ENCODE measurements at places on chromosomes 11 and 22.

DNA sequence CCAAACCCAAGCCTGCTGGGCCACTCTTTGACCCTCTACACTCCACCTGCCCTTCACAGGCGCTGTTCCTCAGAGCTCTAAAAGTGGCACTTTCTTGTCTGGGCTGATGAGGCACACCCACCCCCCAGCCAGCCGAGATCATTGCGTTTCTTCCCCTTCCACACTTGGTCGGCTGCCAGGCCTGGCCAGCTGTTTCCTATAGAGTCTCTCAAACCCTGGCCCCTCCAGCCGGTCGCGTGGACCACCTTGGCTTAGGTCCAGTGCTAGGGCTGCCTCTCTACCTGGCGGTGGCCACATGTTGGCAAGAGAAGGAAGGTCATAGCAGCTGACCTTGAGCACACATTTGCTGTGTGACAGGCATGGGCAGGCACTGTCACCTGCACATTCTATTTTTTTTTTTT lies 60.6 kb downstream of the PPP6R2 start:
- peak; percentile 68 for DNase-seq

- DNase-seq, result no peak
Observed at GRCh38 chr11:113363996-113364641, 23.5 kb upstream of the ANKK1 start.

DNA sequence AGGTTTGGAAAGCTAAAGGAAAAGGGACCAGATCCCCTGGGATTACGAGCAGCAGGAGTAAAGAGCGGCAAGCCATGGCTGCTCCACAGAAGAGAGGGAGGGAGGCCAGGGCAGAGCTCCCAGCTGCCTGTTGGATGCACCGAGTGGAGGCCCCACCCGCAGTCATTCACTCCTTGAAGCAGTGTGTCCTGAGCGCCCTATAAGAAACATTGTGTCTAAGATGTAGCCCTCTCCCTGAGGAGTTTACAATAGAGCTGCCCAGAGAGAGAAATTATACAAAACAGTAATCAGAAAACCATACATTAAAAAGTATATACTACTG lies 54.7 kb upstream of the CSNK2A3 start:
- DNase-seq, result no peak

GRCh38 chr11:8164746-8165145 lies 4.1 kb downstream of the RIC3 start:
- no peak for DNase-seq

GRCh38 chr22:44870021-44870420 lies 117.6 kb downstream of the ARHGAP8 start:
- DNase-seq, result no peak

- DNase-seq, result no peak
Observed at GRCh38 chr11:8372641-8373381, 109.1 kb upstream of the LMO1 start.

DNA sequence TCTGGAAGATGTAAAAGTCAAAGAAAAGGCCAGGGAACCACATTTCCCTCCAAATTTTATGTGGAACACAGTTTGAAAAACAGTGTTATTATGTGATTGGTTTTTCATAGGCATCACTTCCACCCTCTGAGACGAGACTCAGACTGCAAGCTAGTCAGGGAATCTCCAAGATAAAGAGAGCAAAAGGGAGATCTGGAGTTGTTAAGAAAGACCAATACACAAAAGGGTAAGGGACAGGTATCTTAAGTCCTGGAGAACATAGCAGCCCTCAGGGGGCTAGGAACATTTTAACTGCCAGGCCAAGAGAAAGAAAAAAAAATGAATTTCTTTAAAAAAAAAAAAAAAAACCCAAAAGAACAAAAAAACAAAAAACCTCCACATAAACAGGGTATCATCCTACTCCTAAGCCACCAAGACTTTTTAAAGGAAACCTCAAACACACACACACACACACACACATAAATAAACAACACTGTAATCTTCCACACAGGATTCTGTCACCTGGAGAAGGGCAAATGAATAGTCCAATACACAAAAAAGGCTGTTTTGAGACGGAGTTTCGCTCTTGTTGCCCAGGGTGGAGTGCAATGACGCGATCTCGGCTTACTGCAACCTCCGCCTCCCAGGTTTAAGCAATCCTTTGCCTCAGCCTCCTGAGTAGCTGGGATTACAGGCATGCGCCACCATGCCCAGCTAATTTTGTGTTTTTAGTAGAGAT lies 44.5 kb downstream of the CELF1 start:
- no peak for DNase-seq

GRCh38 chr11:128481135-128481534 lies 106.2 kb downstream of the ETS1 start:
- no peak for DNase-seq

- no peak for DNase-seq
Observed at GRCh38 chr22:29207562-29208501, 2.1 kb downstream of the EMID1 start.

DNA sequence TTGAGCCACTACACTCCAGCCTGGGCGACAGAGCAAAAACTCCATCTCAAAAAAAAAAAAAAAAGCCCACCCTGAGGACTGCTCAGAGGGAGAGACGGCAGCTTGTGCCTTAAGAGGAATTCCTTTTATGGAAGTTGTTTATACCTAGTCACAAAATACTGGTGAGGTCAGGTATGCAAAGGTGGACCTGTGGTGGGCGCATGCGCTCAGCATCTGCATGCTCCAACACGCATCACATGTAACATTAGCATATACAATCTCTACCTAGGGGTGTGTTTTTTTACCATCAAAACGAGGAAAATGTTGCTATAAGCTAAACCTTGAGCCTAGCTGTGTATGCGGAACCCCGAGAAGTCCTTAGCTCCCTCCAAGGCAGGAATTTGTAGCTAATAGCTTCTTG lies 6.8 kb upstream of the SART1 start:
- DNase-seq, result no peak

DNA sequence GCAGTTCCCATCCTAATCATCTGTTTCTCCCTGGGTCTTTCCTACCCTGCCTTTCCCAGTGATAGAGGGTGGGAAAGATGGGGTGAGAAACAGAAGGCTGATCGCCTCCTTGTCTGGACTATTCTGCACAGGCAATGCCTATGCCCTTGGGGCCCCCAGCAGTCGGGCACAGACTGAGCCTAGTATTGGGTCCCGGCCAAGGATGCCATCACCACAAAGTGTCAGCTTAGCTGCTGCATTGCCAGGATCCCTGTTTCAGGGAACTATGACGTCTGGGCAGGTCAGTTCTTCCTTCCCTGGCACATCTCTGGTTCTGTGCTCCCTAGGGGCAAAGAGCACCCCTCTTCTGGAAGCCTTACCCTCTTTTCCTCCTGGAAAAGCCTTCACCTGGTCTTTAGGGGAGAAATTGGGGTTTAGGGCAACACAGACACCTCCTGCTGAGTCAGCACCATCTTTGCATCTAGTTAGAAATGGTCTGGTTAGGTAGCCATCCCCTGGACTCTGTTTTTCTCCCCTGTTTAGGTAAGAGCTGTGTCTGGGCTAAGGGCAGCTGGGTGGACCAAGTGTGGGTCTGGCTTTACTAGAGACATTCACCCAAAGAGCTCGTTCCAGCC lies 2.1 kb downstream of the ADAMTS8 start:
- DNase-seq, result no peak

DNA sequence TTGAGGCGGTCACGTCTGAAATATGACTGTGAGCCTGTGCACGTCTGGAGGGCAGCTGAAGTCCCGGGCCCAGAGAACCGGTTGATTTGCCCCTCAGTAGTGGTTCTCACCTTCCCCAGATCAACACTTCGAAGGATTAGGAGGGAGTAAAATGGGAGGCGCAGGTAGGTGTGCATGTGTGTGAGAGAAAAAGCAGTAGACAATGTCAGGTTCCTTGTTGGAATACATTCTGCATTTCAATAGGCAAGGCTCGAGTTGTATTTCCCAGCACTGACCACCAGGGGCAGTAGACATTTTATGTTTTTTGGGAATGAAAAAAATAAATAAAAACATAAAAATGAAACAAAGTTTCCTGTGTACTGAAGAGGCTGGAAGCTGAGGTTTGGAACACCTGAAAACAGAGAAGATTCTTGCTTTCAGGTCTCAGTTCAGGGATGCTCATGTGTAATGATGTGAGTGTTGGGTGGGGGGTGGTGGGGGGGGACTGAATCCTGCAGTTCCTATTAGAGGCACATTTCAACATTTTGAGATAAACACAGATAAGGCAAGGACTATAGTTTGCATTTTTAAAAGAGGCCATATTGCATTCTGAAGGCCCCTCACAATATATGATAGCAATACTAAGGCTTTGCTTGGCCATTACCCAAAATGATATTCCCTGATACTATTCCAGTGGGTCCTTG lies 333.9 kb downstream of the CADM1 start:
- peak; percentile 53 for DNase-seq

- DNase-seq, result no peak
Observed at GRCh38 chr11:11430431-11430830, 77.4 kb upstream of the CSNK2A3 start.

DNA sequence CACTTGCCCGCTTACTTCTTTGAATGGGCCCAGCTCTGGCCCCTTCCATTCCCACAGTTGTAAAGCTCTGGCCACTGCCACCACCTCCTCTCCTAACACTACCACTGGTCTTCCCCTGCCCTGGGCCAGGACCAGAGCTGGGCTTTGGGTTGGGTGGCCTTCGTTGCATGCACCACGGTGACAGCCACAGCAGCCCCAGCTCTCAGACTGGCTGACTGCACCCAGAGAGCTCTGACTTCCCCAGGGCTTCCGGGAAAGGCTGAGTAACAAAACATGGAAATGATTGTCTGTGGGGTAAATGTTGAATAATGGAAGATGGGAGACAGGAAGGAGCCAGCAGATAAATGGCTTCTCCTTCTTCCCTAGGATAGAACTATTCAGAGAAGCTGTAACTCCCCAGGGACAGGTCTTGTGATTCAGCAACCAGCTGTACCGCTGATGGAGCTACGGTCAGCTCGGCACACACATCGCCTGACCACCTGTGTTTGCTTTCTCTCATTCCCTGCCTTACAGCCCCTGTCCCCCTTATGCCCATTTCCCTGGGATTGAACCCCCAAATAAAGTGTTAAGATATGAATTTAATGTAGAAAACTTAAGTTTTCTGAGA lies 27.6 kb downstream of the SCN4B start:
- DNase-seq, result no peak

DNA sequence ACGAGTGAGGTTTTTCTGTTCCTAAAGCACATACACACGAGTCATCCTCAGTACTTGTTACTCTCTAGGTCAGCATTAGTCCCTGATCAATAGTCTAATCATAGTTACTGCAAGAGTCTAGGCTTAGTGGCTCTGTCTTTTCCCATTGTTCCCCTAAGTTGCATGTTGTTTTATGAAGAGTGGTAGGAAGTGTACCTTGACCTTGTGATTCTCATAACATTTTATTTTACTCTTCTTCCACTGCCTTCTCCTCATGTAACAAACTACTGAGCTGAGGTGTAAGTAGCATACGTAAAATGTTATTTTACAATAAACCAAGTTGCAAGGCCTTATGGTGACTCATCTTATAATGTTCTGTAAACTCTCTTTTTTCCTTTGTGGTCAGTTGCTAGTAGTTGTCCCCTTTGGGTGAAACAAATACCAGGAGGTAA lies 15.0 kb downstream of the METTL15 start:
- DNase-seq, result no peak

DNA sequence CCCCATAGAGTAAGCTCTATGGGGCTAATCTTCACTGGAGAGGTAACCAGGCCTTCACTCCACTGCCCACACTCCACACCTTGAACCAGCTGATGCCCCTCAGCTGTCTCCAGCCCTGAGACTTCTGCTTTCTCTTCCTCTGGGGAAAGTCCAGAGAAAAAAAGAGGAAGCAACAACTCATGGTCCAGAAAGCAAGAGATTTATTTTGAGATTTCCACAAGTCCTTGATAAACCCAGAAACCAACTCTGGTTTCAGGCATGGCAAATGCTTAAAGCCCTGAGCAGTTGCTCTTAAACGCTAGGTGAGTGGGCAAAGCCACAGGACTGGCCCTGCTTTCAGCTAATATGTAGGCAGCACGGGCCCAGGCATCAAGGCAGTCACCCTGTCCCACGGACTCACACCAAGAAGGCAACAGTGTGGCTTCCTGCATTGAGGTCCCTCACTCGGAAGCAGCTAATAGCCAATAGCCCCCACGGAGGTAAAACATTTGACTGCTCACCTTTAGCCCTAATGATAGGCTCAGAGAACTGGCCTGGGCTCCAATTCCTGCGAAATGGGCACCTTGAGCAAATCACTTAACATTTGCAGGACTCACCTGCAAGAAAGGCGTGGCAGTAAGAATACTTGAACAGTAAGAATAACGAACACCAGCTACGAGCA lies 4.3 kb downstream of the CYB561A3 start:
- peak; percentile 88 for DNase-seq

GRCh38 chr11:10051868-10052586 lies 242.0 kb downstream of the SBF2 start:
- no peak for DNase-seq

DNA sequence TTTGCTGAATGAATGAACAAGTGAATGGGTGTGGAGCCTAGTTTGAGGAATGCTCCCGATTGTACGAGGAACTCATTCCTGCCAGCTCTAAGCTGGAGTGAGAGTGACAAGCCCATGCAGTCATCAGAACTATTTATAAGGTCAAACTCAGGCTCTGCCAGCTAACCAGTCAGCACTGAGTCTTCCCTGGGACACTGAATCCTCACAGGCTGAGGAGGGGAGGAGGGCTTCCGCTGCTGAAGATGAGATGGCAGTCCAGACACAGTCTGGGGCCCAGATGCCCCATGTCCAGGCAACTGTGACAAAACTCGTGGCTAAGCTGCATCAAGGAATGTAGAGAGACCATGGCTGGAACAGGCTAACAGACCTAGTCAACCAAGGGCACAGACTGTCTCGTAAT lies 4.0 kb downstream of the LRP4 start:
- no peak for DNase-seq

- DNase-seq, result no peak
Observed at GRCh38 chr11:114027391-114027790, 32.1 kb upstream of the ZBTB16 start.

- DNase-seq, result no peak
Observed at GRCh38 chr22:36901411-36902142, 11.9 kb upstream of the CSF2RB start.

GRCh38 chr11:65305501-65306268 lies 9.0 kb upstream of the CDC42EP2 start:
- no peak for DNase-seq

DNA sequence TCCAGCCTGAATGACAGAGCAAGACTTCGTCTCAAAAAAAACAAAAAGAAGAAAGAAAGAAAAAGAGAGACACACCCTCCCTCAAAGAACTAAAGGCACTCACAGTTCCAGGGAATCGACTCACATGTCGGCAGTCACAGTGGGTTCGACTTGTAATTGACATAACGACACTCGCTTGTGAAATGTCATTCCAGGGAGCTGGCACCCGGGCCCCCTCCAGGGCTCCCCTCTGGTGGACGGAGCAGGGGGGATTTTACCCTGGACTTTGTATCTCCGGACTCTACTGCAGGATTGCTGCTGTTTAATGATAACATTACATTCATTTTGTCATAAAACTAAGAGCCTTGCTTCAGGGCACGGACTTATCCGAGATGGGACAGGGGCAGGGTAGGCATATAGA lies 18.2 kb downstream of the NFAM1 start:
- no peak for DNase-seq

GRCh38 chr11:13288375-13289029 lies 10.9 kb downstream of the BMAL1 start:
- DNase-seq, result no peak

- no peak for DNase-seq
Observed at GRCh38 chr11:2367266-2368160, 9.6 kb upstream of the CD81 start.

All from suppressor macrophage treated with lipopolysaccharide for 4 hours (primary cell).